ENCODE measurements at places on chromosomes 1 and 21.

GRCh38 chr21:41477641-41478318, 30.2 kb downstream of the TMPRSS2 start:
- DNase-seq: peak; percentile 59

GRCh38 chr1:221620437-221621384, 121.2 kb downstream of the DUSP10 start:
- DNase-seq: no peak

DNA sequence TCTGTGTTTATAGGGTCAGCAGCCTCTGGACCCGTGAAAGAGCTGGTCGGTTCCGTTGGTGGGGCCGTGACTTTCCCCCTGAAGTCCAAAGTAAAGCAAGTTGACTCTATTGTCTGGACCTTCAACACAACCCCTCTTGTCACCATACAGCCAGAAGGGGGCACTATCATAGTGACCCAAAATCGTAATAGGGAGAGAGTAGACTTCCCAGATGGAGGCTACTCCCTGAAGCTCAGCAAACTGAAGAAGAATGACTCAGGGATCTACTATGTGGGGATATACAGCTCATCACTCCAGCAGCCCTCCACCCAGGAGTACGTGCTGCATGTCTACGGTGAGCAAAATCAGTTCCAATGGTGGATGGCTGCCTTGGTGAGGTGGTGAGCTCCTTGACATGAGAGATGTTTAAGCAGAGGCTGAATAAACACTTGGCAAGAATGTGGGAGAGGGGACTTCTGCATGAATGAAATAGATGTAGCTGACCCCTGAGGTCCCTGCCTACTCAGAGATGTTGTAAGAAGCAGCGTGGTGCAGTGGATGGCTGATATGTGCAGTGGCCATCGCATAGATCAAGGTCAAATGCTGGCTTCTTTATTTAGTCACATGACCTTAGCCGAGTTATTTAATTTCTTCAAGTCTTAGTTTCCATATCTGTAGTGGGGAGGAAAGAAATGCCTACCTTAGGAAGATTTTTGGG, 9.3 kb downstream of the SLAMF7 start:
- DNase-seq: no peak

GRCh38 chr21:44372616-44373015, 19.2 kb downstream of the TRPM2 start:
- DNase-seq: no peak

GRCh38 chr1:242467556-242468145, 56.8 kb downstream of the PLD5 start:
- DNase-seq: peak; percentile 64

- DNase-seq: no peak
Observed at GRCh38 chr1:197305925-197306324, 37.9 kb downstream of the CRB1 start.

- no peak for DNase-seq
Observed at GRCh38 chr1:21761052-21761451, 21.9 kb downstream of the USP48 start.

- no peak for DNase-seq
Observed at GRCh38 chr1:43284546-43285110, 753 bp downstream of the C1orf210 start.

GRCh38 chr1:6347641-6348487, 45.7 kb downstream of the ACOT7 start:
- peak; percentile 73 for DNase-seq

- DNase-seq: no peak
Observed at GRCh38 chr1:17304826-17305175, 3.2 kb upstream of the PADI4 start.

GRCh38 chr1:85214654-85215053, 13.8 kb upstream of the SYDE2 start:
- no peak for DNase-seq

GRCh38 chr21:43632373-43632905, 26.8 kb downstream of the HSF2BP start:
- no peak for DNase-seq

DNA sequence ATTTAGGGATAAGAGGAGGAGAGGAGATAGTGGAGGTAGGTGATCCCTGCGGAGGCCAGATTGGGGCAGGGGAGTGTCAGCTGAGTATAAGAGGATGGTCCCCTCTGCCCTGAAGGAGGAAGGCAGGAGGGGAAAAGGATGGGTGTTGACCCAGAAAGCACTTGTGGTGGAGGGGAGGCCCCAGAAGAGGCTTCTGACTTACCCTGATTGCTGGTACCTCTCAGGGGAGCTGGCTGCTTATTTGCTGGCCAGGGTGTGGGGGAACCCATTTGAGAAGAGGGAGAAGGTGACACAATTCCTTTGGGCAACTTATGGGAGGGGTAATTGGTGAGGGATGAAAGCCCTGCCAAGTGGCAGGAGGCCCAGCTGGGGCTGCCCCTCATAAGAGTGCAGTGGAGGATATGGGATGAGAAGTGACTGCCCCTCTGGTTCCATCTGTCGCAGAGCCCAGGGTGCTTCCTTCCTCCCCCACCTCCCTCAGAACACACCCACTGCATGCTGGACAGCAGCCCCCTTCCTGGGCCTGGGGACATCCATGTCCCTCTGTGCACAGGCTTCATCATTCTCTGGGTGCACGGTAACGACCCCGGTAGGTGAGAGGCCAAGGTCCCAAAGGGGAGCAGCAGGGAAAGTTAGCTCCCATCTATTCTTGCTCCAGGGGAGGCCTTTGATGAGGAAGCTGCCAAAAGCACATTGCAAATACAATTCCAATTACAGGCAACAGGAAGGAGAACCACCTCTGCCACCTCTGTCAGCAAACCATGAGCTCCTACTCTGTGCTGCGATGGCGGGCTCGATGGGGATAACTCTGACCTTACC, 1.4 kb upstream of the PCSK9 start:
- no peak for DNase-seq

DNA sequence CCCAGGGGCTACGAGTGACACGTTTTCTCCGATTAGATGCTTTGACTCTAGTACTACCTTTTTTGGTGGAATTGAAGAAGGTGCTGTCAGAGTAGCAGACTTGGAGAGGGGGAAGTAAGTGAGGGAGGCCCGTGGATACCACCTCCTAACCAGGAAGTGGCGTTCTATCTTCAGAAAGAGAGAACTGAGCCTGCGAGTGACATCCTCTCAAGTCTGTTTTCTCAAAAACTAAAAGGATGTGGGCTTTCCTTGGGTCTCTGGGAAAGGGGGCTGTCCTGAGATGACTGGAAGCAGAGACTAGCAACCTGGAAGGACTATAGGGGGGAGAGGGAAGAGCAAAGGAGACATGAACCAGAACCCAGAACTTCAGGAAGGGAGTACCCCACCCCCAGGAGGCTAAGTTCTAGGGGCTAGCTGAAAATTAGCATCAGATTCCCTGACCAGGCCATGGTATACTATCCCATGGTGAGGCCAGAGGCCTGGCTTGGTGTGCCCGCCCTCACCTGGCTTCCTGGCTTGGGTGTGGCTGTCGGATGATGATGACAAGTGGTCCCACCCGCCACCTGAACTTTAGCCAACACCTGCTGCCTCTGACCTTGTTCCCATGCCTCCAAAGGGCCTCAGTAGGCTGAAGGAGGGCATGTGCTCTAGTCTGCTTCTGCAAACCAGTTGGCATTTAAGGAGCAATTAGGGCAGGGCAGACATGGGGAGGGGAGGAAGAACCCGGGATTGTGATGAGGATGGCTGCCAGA, 49.1 kb downstream of the ATP2B4 start:
- DNase-seq: no peak

GRCh38 chr1:6116137-6116536, 64.0 kb downstream of the CHD5 start:
- no peak for DNase-seq

GRCh38 chr21:33657124-33657820, 15.0 kb downstream of the ITSN1 start:
- no peak for DNase-seq

GRCh38 chr1:197330213-197330612, 62.2 kb downstream of the CRB1 start:
- no peak for DNase-seq

DNA sequence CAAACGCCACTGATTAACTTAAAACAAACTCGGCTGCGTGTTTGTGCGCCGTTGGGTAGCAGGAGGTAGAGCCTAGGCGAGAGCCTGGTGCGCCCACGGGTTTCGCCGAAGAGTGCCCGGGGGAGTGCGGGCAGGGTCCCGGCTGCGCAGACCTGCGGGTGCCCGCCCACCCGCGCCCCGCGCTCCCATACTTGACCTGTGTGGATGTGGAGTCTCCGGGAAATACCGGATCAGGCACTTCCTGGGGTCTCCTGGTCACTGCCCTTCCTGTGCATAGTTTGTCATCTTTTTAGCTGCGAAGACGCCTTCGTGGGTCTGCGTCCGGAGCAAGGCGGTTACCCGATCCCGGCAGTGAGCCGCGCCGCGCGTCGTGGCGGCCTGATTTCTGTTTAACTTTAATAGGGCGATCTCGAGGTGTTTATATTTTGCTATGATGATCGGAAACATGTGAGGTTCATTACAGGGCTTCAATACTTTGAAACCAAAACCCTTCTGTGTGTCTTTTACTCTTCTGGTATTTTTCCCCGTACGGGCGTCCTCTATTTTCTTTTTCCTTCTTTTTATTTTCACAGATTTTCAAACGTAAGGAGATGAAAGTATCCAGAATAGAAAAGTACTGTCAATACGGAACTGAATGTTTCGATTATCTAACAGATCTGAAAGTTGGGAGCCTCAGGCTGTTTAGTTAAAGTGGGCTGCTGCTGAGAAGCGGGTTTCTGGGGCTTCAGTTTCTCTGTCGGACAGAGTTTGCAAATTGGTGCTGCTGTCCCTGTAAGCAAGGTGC, 15.2 kb downstream of the NR5A2 start:
- DNase-seq: peak; percentile 56

- no peak for DNase-seq
Observed at GRCh38 chr1:173195596-173196088, 11.5 kb downstream of the TNFSF4 start.

- no peak for DNase-seq
Observed at GRCh38 chr1:41526956-41527561, 42.6 kb upstream of the EDN2 start.

DNA sequence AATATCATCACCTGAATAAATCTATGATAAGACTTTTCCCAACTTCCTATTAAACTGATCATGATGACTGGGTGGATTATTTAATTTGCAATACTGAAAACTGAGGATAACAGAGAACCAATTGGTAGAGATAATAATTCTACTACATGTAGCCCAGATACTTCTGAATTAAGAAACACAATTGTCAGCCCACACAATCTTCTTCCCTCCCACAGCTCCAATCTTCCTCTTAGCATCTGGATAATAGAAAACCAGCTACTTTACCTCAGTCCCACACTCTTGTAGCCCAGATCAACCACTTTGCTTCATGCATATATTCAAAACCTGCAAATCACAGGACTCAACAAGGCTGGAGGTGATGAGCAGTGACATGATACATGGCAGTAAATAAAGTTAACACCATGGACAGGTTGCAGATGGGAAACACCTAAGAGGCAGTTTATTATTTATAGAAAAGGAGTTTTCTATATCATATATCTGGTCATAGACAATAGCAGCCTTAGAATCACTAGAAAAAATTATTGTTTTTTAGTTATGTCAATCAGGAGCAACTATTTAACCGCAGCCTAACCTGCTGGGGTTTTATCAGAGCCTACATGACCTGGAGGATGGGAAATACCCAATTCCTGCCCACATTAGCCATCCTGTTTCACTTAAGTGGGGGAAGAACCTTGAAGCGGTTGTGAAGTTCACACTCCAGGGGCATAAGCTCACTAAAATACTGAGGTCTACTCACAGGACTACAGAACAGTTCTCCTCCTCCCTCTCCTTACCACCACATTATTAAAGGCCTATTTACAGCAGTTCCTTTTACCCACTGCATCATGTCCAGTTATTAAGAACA, 16.7 kb downstream of the FRRS1 start:
- no peak for DNase-seq

DNA sequence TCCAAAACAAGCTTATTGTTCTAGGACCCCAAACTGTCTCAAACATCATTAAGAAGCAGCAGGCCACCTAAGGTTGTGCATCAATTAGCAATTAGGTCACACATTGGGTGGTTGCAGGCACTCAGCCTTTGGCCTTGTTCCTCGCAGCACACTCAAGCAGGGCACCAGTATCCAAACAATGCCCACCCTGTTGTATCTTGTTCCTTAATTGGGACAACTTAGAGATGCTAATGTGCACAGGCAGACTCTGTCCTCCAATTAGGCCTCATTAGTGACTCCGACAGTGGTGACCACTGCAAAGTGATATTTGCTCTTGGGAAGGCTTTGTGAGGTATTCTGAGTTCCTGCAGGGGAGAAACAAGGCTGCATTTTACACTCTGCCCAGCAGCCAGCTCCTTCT, 515.1 kb upstream of the PTBP2 start:
- no peak for DNase-seq

DNA sequence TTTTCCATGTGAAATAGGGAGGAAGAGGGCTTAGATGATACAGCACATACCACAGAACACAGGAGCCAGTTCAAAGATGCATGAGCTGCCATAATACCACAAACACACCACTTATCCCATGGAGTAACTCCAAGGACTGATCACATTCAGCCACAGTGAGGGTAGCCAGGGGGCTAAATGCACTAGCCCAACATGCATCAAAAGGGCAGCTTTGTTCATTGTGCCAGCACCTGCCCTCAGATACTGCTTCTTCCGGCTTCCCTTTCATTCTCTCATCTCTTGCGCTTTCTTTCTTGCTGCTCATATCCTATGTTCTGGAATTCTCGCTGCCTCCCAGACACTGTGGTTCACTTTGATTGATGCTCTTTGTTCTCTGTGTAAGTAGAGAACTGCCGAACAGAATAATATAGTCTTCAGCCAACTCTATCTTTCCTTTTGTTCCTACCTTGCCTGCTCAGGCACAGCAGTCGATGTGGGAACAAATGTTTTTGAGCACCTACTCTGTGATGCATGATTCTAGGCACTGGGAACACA, 50.0 kb upstream of the SYT6 start:
- no peak for DNase-seq

DNA sequence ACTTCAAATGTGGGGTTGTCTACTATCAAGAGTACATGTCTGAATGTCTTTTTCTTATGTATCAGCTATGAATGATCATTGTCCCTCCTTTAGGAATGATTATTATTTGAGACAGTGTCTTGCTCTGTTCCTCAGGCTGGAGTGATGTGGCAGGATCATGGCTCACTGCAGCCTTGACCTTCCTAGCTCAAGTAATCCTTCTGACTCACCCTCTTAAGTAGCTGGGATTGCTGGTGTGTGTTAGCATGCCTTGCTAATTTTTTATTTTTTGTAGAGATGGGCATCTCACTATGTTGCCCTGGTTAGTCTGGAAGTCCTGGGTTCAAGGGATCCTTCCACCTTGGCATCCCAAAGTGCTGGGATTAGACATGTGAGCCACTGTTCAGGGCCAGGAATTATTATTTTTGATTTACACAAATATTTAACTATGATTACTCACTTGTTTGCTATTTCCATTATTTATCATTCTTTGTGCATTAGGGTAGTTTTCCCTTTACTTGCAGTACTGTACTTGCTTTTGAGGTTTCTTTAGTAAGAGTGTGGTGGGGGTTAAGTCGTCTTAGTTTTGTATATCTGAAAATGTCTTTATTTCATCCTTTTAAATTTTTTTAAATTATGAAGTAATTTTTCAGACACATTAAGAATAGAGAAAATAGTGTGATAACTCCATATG, 12.8 kb downstream of the S100A7 start:
- no peak for DNase-seq
